ENCODE measurements at places on chromosomes 3 and 15.
A peak's percentile ranks its signal among the peaks of the same experiment; 100 is the strongest.

GRCh38 chr15:84034578-84035398, 200.8 kb upstream of the GOLGA6L4 start:
- no peak for DNase-seq

DNA sequence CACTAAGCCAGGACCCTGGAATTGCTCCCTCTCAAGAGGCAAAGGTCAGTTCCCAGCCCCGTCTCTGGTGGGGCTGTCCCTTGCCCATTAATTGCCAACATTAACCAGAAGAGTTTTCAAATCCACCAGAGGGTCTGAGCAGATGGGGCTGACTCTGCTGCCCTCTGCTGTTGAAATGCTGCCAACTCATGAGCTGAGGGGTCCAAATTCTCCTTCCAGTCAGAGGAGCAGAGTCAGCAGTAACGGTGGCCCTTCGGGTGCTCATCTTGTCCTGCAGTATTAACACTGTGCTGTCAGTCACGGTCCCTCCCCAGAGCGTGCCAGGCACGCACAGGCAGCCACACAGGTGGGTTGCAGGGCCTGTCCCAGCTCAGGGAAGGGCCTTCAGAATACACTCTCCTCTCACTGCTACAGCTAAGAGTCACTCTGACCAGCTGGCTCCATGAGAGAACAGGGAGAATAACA, 10.7 kb upstream of the SPTBN5 start:
- peak; percentile 59 for DNase-seq

GRCh38 chr3:67947808-67948508, 293.5 kb upstream of the SUCLG2 start:
- no peak for DNase-seq

- DNase-seq = no peak
Measured at GRCh38 chr3:197336348-197336747, 37.9 kb upstream of the DLG1 start.

GRCh38 chr3:69235882-69236281, 113.5 kb upstream of the LMOD3 start:
- no peak for DNase-seq

DNA sequence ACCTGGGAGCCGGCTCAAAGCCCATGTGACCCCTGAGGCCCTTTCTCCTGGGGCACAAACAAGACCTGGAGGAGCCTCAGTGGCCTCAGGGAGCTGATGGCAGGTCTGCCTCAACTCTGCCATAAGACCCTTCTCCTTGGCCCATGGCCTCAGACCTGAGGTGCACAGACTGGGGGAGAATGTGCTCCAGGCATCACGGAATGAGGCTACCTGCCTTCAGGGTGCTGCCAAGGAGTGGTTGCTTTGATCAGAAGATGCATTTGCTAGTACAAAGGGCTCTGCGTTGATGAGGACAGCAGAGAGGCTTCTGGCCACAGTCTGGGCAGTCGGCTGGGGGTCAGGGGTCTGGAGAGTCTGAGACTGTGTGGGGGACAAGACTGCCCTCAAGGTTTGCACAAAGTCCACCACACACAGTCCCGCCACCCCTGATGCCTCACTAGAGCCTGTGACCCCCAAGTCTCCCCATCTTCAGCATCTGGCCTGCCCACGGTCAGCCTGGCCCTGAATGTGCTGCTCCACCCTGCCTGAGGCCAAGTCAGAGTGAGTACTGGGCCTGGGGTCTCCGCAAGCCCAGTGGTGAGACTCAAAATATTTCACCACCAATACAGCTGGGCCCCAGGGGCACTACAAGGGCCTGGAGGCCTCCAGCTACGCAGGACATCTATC, 26.6 kb downstream of the ALDH1L1 start:
- DNase-seq = no peak

DNA sequence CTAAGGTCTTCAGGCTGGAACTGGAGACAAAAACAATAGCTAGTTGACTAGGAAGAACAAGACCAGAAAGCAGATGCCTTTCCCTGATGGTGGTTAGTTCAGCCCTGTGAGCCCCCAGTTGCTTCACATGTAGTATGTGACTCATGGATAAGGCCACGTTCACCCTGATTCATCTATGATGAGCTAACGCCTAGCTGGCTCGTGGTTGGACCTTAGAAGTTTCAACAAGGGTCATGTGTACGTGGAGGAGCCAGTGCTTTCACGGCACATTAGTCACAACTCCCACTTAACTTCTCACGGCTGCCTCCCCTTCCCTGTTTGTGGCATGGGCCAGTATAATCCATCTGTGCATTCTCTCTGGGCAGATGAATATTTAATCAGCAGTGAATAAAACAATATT, 20.6 kb downstream of the COL8A1 start:
- no peak for DNase-seq

GRCh38 chr15:49492830-49493229, 69.8 kb downstream of the FGF7 start:
- no peak for DNase-seq

- DNase-seq = no peak
Measured at GRCh38 chr3:72317491-72317890, 530.8 kb downstream of the SHQ1 start.

DNA sequence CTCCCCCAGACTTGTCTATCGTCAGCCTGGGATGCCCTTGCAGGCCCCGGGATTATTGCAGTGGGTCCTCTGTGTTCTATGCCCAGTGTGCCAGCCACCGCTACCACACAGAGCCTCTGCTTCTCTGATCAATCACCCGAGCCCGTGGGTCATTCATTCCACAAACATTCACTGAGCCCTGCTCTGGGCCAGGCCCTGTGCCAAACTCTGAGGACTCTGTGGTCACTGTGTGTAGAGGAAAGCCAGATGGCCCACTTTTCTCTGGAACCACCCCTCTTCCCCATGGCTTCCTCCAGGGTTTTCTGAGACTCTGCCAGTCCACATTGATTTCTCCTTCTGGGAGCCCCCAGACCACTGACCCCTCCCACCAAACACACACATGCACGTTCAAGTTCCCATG, 55.5 kb downstream of the BSN start:
- no peak for DNase-seq

- no peak for DNase-seq
Measured at GRCh38 chr15:66641485-66642315, 60.3 kb upstream of the SMAD6 start.

DNA sequence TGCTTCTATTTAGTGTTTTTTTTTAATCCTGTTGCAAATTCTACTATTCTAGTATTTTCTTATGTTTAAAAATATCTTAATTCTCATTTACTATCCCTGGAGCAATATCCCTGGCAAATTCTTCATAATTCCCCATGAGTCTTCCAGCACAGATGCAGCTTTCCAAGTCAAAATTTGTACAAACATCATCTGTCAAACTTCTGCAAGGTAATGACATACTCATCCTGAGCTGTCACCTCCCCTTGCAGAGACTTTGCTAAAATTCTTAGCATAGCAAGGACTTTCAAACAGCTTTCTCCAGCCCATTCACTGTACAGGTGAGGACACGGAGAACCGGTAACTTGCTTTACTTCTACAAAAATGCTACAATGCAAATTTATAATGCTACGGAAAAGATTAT, 28.6 kb upstream of the VGLL4 start:
- no peak for DNase-seq

GRCh38 chr15:39299486-39300267, 281.2 kb upstream of the THBS1 start:
- DNase-seq = no peak

DNA sequence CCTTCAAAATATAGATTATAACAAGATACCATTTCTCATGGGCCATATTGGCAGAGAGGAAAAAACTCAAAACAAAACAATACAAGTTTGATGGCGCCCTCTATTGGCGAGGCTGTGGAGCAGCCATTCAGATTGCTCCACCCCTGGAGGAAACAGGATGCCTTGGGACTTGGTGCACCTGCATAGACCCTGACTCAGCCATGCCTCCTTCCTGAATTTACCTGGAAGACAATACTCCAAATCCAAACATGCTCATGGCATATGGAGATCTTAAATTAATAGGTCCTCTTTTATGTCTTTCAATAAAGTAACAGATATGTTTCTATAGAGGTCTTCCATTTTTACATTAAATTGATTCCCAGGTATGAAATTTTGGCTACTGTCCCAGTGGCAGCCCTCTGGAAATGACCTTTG, 90.0 kb downstream of the APBA2 start:
- peak; percentile 42 for DNase-seq

GRCh38 chr3:17801131-17801530, 58.7 kb upstream of the TBC1D5 start:
- no peak for DNase-seq

DNA sequence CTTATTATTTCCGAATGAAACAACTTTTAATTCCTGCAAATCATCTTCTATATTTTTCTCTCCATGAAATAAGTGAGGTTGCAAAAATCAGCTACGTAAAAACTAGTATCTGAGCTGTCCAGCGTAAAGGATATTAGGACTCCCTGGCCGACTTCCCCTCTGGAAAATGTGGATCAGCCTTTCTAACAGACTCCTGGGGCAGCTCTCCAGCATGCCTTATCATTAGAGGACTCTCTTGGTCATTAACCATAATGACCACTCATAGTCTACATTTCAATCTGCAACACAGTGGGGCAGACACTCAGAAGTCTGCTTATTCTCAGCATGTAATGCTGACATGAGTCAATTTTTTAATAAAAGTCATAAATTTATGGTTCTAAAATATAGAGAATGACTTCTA, 130.1 kb downstream of the MAGI1 start:
- DNase-seq = no peak

Data from stimulated activated CD8-positive, alpha-beta memory T cell treated with anti-CD3 and anti-CD28 coated beads, Interleukin-4, amount 100 ng/mL, for 1 hour (primary cell).